ENCODE measurements at places on chromosomes 7 and 10. TPM values are rescaled to one million over a fixed set of nuclear protein-coding genes. Genes with fewer than 3 reads are reported as not detected.

PPP3CB gene
- 18.5 TPM for total RNA-seq

STEAP4 gene
- 14.6 TPM for total RNA-seq

AKR1C8 gene
- not detected for total RNA-seq

DNA sequence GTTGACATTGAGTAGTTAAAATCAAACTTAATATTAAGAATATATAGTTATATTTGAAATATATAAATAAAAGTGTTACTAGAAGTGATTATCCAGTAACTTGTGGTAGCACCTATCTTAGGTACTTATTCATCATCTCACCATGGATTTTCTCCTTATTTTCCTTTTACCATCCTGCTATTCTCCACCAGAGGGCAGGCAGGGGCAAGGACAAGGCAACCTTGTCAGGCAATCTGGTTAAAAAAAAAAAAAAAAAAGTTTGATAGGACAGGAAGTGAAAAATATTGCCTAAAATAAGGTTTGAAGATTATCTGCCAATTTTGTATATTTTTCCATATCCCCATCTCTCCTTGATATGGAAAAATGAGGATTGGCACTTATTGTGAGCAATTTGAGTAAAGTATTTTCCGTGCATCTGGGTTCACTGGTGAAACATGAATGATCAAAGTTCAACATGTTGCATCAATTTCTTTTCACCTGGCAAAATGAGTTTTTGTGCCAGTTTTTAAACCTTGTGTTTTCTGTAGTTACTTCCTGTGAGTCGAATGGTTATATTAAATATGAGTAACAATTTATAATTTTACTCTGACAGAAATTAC, 256.7 kb downstream of the AGMO start:
- no peak overlapping the region for H3K4me3 ChIP-seq
- no peak for DNase-seq

GRCh38 chr7:2336626-2337299, 17.9 kb upstream of the EIF3B start:
- no peak for DNase-seq
- no peaks in the 10 kb centered on the region for H3K27me3 ChIP-seq
- H3K27ac ChIP-seq: no peak overlapping the region
- no peaks in the 10 kb centered on the region for H3K36me3 ChIP-seq
- no peak overlapping the region for H3K4me3 ChIP-seq

DNA sequence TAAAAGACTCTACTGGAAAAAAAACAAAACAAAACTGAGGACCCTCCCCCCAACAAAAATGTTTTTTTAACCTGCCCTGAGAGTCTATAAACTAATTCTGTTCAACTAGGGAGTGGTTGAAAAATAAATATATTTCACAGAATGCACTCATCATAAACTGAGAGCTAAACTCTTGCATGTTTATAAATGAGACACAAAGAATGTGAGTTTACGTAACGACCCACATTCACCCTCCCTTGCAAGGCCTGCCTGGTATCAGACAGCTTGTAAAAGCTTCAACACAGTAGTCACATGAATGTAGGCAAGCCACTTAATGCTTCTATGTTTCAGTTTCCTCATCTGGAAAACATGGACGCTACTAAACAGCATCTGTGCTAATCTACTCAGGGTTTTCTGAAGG, 50.3 kb downstream of the JAZF1 start:
- peaks cover 6% of the 10 kb centered on the region for H3K4me1 ChIP-seq
- H3K36me3 ChIP-seq: no peaks in the 10 kb centered on the region
- no peak overlapping the region for H3K27ac ChIP-seq
- no peak for DNase-seq
- no peaks in the 10 kb centered on the region for H3K27me3 ChIP-seq

DNA sequence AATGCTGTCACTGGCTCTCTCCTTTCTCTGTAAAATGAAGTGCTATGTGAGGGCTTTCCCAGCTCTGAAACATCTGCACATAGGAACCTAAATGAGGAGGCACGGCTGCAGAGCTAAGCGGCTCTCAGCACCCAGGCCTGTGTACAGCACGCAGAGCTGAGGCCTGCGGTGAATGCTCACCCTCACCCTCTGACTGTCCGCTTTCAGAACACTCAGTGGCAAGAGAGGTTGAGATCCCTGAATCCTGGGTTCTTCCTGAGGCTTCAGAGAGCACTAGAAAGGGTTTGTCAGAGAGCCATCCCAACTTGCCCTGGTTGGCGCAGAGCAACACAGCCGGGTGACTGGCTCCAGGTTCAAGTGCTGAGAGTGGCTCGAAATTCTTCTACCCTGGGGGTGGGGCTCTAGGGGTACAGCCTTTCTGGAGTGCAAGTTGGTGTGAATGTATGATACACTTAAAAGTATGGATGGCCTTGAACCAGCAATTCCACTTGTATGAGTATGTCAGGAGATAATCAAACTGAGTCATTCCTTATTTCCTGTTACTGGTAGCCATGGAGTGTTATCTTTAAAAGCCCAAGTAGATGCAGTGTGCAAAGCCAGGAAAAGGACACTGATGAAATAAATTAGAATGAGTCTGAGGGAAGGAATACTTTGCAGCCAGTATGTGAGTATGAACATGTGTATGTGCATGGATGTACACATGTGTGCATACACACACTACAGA, 1.7 kb upstream of the CCDC201 start:
- H3K4me3 ChIP-seq: no peak overlapping the region
- no peaks in the 10 kb centered on the region for H3K36me3 ChIP-seq
- H3K4me1 ChIP-seq: no peaks in the 10 kb centered on the region
- H3K27ac ChIP-seq: no peak overlapping the region
- no peaks in the 10 kb centered on the region for H3K27me3 ChIP-seq

DNA sequence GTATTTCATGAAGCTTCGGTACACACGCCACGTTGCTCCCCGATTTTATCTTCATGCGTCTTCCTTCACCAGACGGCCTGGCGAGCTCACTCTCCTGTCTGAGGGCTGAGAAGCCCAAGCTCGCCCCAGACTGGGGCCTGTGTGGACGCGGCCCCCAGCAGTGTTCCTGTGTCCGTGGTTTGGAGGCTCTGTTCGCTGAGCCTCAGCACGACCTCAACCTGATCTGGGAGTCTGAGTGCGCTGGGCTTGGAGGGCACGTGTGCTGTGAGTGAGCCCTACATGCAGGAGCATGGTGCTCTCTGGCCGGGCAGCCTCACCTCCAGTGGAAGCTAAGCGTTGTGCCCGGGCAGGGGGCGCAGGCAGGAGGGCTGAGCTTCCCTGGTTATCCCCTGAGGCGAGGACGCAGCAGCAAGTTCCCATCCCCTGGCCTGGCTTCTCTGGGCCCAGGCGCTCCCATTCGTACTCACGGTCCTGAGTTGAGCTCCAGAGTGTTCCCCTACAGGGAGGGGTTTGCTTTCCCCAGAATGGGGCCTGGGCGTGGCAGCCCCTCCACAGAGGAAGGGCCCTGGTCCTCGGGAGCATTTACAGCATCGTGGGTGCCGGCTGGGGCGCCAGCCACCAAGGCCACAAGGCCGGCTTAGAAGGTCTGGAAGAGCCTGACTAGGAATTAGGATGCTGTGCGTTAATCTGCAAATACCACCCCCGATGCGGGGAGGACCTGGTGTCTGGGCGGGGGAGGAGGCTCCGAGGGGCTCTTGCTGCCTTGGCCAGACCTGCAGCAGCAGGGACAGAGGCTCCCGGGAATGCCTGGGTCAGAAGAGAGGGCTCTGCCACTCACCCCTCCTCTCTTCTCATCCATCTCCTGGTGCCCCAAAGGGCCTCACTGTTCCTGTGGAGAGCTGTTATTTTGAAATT, 400.6 kb downstream of the DNAJB6 start:
- no peaks in the 10 kb centered on the region for H3K36me3 ChIP-seq
- H3K4me1 ChIP-seq: no peaks in the 10 kb centered on the region
- no peak overlapping the region for H3K4me3 ChIP-seq
- no peak for DNase-seq

GRCh38 chr10:110357252-110357780, 52.6 kb upstream of the SMNDC1 start:
- DNase-seq: no peak
